H7 (cell line): ENCODE measurements at places on chromosomes 1 and 21.

- no peak for DNase-seq
These were observed 208.2 kb upstream of the USP25 start for GRCh38 chr21:15521644-15522001.

DNA sequence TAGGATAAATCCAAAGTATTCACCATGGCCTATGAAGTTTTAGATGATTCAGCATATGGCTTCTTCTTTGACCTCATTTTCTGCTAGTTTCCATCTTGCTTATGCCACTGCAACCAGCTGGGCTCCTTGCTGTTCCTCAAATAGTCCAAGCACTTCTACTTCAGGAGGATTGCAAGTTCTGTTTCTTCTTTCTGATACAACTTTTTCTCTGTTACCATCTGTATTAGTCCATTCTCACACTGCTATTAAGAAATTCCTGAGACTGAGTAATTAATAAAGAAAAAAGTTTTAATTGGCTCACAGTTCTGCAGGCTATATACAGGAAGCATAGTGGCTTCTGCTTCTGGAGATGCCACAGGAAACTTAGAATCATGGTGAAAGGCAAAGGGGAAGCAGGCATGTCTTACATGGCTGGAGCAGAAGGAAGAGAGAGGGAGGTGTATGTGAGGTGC lies 20.3 kb downstream of the PTGS2 start:
- DNase-seq, result no peak

GRCh38 chr1:48744032-48744431 lies 32.7 kb downstream of the BEND5 start:
- no peak for DNase-seq

- DNase-seq, result no peak
These were observed 22.2 kb upstream of the CAPZB start for GRCh38 chr1:19507516-19507915.

- DNase-seq, result no peak
These were observed 159.8 kb downstream of the ZNF326 start for GRCh38 chr1:90154711-90155110.

- no peak for DNase-seq
These were observed 6.1 kb downstream of the INTS3 start for GRCh38 chr1:153733970-153734369.

GRCh38 chr1:54477153-54477561 lies 70.9 kb upstream of the ACOT11 start:
- DNase-seq, result no peak
